Stromal cell of bone marrow (primary cell): ENCODE measurements at places on chromosomes 5 and 9.

- DNase-seq, result no peak
These were observed 145.2 kb upstream of the TAS2R1 start for GRCh38 chr5:9775339-9775738.

GRCh38 chr9:133967024-133967741 is 24.9 kb downstream of the VAV2 start:
- DNase-seq, result no peak

GRCh38 chr5:169627551-169627950 is 9.5 kb upstream of the DOCK2 start:
- no peak for DNase-seq

DNA sequence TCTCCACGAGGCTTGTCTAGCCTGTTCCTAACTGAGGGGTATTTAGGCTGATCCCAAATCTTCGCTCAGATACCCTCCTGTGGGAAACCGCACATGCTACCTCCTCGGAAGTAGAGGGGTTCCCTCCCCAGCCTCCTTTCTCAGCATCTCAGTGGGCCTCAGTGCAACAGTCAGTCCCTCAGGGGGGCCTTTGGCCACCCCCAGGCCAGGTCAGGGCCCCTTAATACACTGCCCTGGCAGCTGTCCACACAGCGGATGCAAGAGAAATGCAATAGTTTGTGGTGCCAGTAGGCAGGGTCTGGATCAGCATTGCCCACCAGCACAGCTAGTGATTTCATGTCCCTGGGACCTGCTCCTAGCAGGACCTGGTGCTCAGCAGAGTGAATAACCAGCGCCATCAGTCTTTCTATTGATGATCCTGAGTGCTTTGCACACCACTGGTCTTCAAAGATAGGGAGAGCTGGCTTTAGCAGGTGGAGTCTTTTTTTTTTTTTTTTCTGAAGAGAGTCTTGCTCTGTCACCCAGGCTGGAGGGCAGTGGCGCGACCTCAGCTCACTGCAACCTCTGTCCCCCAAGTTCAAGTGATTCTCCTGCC is 7.5 kb downstream of the PLPP7 start:
- DNase-seq, result no peak
